ENCODE measurements at places on chromosomes 1 and 21.

DNA sequence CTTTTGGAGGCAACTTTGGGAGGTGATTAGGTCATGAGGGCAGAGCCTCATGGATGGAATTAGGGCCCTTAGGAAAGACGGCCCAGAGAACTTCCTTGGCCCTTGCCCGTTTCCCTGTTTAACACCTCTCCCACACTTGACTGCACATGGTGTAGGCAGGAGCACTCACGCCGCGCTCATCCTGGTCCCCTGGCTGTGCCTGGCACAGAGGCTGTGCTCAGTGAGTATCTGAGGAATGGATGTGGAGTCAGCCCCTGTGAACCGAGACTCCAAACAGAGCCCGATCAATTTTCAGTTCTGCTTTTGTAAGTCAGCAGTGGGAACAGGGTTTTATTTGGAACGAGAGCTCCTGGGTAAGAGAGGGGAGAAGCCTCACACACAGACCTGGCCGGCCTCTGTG, 29.8 kb upstream of the ETV3 start:
- no peak for DNase-seq

GRCh38 chr1:182235952-182236650, 155.5 kb downstream of the GLUL start:
- DNase-seq = no peak

GRCh38 chr1:10597492-10598388, 123.0 kb downstream of the PEX14 start:
- DNase-seq = no peak

GRCh38 chr1:62398377-62398776, 38.5 kb upstream of the USP1 start:
- no peak for DNase-seq

DNA sequence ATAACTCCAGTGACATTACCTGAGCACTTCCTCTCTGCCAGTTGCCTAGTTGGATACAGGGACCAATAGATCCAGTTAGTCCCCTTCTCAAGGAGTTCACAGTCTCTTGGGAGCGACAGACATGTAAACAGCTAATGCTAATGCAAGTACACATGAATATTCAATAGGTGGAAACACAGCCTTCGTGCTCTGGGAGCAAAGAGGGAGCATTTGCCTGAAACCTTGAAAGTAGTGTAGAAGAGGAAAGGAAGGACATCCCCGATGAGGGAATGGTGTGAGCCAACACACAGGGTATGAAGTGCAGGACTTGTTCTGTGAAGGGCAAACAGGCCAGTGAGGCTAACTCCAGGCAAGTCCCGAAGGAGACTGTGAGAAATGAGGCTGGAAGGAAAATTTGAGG, 3.8 kb upstream of the TMEM222 start:
- DNase-seq = no peak

DNA sequence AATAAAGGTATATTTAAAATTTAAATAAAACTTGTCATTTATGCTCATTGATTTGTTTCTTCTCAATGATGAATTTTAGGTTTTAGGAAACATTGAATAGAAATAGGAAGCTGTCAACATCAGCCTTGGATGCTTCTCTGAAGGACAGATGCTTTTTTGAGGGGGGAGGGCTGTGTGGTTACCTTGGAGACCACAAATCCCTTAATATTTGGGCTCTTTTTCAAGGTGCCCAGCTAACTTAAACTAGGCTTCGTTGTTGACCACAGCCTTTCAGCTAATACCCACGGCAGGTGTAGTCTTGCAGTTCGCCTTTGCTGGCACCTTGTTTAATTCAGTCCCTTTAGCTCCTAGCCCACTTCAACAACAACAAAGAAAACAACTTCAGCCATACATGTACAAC, 22.5 kb downstream of the TENT5C start:
- DNase-seq = no peak

- no peak for DNase-seq
These were observed 2.2 kb downstream of the PHGDH start for GRCh38 chr1:119713749-119714456.

- DNase-seq = no peak
These were observed 945 bp upstream of the WNT9A start for GRCh38 chr1:227948493-227949260.

- DNase-seq = peak; percentile 12
These were observed 47.1 kb upstream of the PLA2G2C start for GRCh38 chr1:20233394-20233793.

- DNase-seq = no peak
These were observed 8.6 kb upstream of the PPFIA4 start for GRCh38 chr1:203017692-203018091.

- DNase-seq = no peak
These were observed 11.1 kb downstream of the ADGRL2 start for GRCh38 chr1:81811757-81812371.

GRCh38 chr1:82542766-82543165, 742.0 kb downstream of the ADGRL2 start:
- DNase-seq = no peak

GRCh38 chr1:39567302-39567701, 9.3 kb downstream of the PABPC4 start:
- no peak for DNase-seq

GRCh38 chr1:167492481-167492910, 25.8 kb downstream of the CD247 start:
- no peak for DNase-seq

All from KG1 (cell line).